ENCODE measurements at places on chromosomes 1 and 21.

DNA sequence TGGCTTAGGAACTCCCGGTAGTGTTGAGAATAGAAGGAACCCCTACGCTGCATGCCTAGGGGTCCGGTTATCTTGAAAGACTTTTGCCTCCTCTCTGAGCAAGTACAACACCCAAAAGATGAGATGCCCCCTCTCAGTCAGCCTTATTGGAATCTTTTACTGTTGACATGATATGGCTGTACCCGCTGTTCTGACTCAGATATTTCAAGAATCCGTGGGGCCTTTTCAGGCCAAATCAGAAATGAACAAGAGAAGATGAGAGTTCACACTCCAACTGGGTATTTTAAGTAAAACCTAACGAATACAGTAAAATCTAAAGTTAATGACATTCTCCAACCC lies 164.2 kb downstream of the PPIAL4G start:
- no peak for DNase-seq

GRCh38 chr1:117621316-117621715 lies 15.5 kb downstream of the TENT5C start:
- no peak for DNase-seq

- DNase-seq = no peak
Observed at GRCh38 chr1:199073166-199073565, 434.3 kb downstream of the PTPRC start.

DNA sequence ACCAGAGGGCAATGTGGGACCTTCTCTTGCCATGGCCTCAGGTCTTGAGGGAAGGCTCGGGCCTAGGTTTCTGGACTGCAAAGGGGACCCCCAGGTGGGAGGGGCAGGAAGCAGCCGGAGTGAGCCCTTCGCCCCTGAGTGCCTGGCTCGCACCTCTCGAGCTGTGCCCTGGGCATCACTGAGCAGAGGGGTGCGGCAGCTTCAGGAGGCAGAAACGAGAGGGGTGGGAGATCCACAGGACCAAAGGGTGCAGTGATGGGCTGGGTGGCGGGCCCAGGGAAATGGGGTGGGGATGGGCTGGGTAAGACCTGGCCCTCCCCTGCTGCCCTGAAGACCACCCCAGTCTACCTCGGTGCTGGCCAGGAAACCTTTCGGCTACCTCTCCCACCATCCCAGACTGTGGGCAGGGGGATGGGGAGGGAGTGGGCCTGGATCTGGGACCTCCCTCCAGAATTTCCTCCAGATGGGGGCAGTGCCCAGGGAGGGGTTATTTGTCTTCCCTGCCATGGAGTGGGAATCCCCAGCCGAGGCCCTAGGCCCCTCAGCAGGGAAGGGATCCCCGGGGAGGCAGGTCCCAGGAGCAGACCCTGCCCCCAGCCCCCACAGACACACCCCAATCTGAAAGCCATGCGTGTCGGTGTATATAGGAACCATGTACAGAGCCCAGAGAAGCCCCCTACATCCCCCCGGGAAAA lies 21.3 kb downstream of the A3GALT2 start:
- DNase-seq = no peak

DNA sequence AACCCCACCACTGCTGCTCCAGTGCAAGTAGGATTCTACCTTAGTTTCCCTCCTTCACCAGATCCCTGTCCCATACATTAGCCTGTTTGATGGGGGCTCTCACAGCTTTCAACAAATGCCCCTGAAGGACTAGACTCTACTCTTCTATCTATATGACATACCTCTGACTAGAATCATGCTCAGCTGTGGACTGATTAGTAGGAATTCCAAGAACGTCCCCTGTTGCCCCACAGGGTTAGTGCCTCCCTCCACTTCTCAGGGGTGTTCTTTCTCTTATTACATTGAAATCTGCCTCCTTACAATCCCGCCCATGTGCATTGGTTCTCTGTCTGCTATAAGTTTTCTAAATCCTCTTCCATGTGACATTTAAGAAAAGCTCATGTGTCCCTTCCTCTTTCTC lies 375.9 kb upstream of the DUSP10 start:
- no peak for DNase-seq

DNA sequence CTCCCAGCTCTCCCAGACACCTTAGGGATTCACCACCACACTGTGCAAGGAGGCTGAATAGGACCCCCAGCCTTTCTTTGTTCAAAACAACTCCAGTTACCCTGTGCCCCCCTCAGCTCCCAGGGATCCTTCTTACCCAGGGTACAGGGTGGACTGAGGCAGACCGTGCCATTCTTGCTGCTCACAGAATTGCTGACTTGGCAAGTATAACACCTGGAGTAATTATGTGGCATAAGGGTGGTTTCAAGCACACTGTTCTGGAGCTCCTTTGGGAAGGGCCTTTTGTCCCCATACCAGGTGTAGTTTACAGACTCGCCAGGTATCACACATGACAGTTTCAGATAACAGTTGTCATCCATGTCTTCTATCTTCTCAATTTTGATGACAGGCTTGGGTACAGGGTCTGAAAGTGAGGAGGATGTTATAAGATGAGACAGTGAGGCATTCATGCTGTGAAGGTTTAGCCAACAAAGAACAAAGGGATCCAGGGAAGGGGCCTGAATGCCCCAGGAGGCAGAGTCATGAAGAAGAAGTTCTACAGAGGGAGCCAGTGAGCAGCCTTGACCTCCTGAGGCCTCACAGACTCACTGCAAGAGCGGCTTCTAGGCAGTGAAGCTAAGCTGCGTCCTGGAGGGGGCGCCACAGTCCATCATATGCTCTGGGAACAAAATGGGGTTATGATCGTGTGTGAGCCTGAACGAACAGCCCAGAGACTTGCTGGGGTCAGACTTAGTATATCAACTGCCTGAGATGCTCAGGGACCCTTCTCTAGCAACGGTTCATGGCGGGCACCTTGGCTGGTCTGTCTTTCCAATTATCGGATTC lies 30.3 kb downstream of the CD48 start:
- peak; percentile 26 for DNase-seq
